ENCODE measurements at places on chromosomes 11 and 22.

DNA sequence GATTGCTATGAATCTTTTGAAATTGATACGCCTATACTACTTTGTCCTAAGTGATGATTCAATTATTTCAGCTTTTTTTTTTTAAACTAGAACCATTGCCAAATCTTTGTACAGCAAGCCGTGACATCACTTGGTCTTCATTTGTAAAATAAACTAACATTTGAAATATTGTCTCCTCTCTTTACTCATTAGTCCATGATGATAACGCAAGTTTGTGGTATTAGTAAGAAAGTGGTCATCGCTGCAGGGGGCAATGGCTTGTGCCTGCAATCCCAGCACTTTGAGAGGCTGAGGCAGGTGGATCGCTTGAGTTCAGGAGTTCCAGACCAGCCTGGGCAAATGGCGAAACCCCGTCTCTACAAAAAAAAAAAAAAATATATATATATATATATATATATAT, 12.9 kb upstream of the ARHGAP42 start:
- DNase-seq, result no peak

- no peak for DNase-seq
Measured at GRCh38 chr11:62054484-62055121, 69.2 kb upstream of the INCENP start.

- no peak for DNase-seq
Measured at GRCh38 chr11:70786021-70786665, 387.8 kb downstream of the CTTN start.

- no peak for DNase-seq
Measured at GRCh38 chr11:131186629-131187101, 183.8 kb upstream of the NTM start.

DNA sequence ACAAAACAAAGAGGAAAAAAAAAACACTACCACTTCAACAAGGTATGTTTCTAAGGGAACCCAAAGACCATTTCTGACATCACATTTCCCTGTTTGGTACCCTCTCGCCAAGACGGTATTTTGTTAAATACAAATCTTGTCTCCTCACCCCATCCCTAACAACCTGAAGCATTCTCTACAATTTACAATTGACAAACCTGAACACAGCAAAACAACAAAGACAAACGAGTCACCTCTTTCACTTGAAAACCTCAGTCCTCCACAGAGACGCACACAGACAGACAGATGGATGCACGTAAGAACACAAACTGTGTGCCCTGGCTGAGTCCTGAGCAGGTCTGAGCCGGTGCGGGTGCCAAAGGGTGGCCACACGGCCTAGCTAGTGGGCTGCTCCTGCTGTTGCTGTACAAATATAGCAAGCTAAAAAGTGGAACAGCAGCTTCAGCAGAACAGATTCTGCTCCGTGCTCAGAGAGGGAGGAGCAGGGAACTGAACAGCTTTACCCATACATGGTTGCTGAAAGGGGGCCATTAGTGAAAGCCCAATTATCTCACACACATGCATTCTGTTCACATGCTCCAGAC, 28.5 kb downstream of the CELF1 start:
- no peak for DNase-seq

- DNase-seq, result peak; percentile 11
Measured at GRCh38 chr11:8389029-8389996, 125.6 kb upstream of the LMO1 start.

- DNase-seq, result no peak
Measured at GRCh38 chr11:64715756-64716472, 7.1 kb downstream of the NRXN2 start.
